ENCODE measurements at places on chromosomes 1 and 21.

DNA sequence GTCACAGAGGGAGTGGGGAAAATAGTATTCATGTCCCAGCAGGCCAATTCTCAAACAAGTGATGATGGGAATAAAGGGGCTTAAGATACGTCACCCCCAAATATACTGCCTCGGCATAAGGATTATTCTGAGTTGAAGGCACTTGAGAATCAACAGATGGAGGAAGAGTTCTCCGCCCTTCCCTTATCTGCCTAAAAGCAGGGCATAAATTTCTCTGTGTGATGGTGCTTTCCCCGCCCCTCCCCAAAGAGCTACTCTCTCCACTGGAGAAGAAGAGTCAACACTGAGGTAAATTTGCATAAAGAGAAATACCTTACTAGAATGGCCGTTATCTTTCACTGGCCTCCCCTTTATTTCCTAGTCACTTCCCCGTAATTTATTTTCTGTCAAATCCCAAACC lies 18.7 kb downstream of the BECN2 start:
- no peak for DNase-seq

DNA sequence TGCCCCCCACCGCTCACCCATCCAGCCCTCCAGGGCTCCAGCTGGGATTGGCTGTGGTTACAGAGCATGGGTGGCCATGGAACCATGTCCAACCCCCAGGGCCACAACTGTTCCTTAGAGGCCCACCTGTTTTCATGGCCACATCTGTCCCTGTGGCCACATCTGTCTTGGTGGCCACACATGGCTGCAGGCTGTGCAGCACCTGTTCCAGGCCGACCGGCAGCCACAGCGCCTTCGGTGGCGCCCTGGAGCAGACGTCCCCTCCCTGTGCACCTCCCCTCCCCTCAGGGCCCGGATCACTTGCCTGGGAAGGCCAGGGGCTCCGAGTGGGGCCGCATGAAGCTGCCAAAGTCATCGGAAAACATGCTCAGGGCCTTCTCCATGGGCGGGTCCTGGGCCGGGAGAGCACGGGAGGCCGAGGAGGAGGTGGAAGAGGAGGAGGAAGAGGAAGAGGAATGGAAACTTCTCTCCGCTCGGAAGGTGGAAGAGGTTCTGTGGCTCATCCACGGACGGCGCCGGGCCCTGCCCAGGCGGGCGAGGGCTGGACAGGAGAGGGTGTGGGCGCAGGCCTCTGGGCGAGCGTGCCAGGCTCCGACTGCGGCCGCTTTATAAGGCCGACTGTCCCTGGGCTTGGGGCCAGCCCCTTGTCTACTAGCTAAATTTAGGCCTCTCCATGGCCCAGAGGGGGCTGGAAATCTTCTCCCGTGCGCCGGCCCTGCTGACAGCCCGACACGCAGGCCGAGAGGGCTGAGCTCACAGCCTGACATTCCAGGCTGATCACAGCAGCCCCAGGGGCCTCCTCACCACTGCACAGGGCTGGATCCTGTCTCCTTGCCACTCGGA lies at the start of gene HSPB7:
TSS of gene HSPB7 (minus strand) at position 583 of the 843 bp plus-strand sequence. CDS start at position 503, 80 bp downstream.
- no peak for DNase-seq

GRCh38 chr1:166819974-166820373 lies 19.3 kb upstream of the POGK start:
- no peak for DNase-seq

- DNase-seq = no peak
These were observed 15.7 kb upstream of the C1orf146 start for GRCh38 chr1:92201973-92202372.

- no peak for DNase-seq
These were observed 8.3 kb upstream of the RUNX1 start for GRCh38 chr21:35057428-35057827.

DNA sequence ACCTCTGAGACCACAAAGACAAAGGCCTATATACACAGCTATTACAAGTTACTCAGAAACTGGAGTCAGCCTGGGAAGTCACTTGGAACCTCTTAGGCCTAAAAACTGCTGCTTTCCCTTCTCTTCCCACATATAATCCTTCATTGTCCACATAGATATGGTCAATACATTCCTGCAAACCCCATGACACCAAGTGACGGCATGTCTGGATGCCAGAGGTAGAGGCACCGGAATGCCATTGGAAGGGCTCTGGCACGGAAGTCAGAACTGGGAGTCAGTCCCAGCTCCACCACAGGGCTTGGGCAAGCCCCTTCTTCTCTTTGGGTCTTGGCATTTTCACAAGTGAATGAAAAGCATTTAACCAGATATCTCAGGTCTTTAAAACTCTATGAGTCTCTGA lies 204.7 kb downstream of the MATN1 start:
- no peak for DNase-seq

- peak; percentile 70 for DNase-seq
These were observed 17.0 kb upstream of the GPR37L1 start for GRCh38 chr1:202105571-202106339.

DNA sequence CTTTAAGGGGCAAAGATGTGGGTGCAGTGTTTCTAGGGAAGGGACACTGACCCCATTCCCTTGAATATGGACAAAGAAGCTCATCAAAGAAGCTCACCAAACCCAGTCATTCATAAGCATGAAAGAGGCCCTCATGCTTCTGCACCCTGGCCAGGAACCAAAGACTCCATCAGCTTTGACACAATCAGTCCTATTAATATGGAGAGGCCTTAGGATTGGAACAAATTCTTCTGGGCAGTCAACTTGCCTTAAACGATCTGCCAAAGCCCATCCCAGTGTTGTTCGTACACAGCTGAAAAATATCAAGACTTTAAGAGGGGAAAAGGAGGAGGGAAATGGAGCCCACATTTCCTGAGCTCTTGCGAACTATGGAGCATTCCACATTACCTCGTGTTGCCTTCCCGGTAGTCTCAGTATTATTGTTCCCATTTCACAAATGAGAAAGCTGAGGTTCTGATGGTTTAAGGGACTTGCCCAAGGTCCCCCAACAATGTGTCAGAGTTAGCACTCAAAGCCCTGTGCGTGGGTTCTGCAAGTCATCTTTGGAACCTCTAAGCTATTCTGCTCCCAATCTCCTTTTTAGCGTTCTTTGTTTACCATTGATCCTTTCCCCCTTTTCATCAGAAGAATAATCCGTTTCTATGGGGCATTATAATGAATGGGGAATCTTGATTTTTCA lies 161.9 kb downstream of the ZBTB18 start:
- no peak for DNase-seq

- peak; percentile 93 for DNase-seq
These were observed 12.5 kb upstream of the ATF3 start for GRCh38 chr1:212595787-212596714.

GRCh38 chr1:10146391-10146790 lies 64.0 kb upstream of the KIF1B start:
- DNase-seq = no peak

DNA sequence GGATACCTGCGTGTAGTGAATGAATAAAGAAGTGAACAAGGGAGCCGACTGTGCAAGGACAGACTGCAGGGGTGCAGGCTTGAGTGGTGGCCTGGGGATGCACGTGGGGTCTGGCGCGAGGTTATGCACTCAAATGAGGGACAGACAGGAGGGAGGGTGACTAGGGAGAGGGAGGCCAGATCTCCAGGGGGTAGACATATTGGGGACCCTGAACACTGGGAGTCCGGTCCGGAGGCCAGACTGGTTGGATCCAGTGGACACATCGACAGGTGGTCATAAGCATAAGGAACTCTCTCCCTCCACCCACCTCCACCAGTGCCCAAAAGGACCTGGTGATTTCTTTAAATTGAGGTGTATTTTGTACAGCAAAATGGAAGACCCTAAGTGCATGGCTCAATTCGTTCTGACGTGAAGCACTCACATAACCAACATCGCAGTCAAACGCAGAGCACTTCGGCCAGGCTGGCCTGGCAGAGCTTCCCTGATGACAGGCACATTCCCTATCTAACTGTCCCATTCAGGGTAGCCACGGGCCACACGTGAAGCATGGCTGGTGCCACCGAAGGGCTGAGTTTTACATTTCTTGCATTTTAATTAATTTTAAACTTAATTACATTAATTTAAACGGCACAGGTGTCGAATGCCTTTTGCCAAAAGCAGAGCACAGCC lies 14.0 kb downstream of the WNT3A start:
- no peak for DNase-seq

GRCh38 chr1:10903821-10904220 lies 107.4 kb upstream of the CASZ1 start:
- DNase-seq = no peak

GRCh38 chr1:201176940-201177339 lies 13.7 kb upstream of the IGFN1 start:
- peak; percentile 7 for DNase-seq

DNA sequence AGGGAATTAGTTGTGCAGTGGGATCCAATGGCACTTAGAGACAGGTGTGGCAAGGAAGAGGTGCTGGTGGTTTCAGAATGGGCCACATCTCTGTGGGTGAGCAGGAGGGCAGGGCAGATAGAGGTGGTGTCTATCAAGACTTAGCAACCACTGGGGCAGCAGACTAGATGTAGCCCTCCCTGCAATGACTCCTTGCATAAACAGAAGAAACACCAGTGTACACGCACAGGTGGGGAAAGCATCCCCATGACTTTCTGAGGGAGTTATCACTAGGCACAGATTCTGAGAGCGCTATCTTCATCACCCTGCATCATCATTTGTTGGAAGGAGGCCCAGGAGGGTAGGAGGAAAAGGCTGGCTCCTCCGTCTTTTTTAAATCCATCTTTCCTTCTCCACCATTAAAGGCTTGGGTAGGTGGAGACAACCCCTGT lies 58.4 kb downstream of the PLXNA2 start:
- no peak for DNase-seq

DNA sequence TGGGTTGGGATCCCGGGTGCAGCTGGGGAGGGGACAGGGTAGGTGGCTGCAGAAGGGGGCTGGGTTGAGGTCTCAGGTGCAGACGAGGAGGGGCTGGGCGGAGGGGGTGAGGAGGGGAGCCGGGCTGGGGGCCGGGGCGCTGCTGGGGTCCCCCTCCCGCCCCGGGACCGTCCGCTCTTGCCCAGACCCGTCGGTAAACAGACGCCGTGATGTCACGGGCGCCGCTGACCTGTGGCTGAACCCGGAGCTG lies 22.3 kb downstream of the DHRS3 start:
- DNase-seq = no peak

GRCh38 chr1:196661345-196661744 lies 9.5 kb downstream of the CFH start:
- DNase-seq = no peak

- no peak for DNase-seq
These were observed 28.3 kb upstream of the PEF1 start for GRCh38 chr1:31672986-31673385.

DNA sequence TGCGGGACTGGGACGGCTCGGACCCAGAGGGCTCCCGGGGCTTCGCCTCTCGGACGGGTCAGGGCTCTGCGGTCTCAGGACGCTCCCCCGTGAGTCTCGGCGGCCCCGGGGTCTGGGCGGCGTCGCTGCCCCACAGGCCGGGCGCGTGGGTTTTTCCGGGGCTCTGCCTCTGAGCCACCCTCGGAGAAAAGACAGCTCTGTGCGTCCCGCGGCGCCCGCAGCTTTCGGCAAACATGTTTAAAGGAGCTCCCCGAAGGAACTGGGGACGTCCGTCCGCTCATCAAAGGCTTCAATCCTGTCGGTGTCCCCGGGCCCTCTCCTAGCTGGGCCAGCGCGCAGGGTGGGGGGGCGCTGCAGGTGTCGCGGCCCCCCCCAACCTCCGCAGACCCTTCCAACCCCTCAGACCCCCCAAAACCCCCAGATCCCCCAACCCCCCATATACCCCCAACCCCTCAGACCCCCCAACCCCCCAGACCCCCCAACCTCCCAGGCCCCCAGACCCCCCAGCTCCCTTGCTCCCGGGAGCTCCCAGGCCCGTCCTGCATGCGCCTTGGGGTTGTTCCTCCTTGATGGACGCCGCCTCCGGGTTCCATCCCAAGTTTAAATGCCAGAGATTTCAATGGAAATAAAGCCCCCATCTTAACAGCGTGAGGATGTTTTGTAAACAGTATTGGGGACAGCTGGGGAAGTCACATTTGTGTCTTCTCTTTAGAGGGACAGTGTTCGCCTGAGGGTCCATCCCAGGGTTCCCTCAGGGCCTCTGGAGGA lies 996 bp upstream of the C1orf159 start:
- DNase-seq = peak; percentile 3

DNA sequence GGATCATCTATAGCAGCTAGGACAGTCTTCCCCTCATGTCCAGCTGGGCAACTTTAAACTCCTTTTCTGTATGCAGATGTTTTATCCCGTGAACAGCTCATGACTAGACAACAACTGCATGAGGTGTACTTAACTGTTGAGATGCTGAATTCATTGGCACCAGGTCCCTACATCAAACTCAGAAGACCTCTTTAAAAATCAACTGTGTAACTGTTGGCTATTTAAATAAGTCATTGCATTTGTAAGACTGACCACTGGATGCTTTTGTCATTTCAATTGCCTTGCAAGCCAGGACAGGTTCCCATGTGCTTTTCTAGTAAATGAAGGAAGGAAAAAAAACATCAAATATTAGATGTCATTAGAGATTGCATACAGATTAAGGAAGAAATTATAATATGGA lies 28.3 kb upstream of the GORAB start:
- no peak for DNase-seq

- DNase-seq = no peak
These were observed 56.1 kb downstream of the NTPCR start for GRCh38 chr1:233006541-233006973.

DNA sequence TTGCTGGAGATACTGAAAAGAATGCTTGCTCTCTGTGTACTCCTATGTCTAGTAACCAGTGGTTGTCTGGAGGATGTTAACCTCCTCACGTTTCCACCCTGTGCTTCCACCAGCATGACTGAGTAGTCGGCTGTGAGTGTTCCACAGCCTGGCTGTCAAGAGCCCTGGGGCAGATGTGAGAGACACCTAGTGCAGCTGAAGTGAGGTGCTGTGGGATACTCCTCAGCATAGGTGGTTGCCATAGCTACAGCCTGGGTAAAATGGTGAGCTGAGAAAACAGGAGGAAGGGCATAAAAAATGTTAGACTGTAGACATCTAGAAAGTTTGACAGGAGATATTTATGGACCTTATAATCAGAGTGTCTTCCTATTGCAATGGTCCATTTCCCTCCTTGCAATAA lies 15.8 kb downstream of the IVL start:
- DNase-seq = no peak

- DNase-seq = no peak
These were observed 22.1 kb upstream of the ATF3 start for GRCh38 chr1:212586206-212587015.

GRCh38 chr1:160085686-160086455 lies 4.5 kb downstream of the KCNJ9 start:
- DNase-seq = peak; percentile 43

- no peak for DNase-seq
These were observed 56.7 kb upstream of the B3GALT5 start for GRCh38 chr21:39555911-39556590.

DNA sequence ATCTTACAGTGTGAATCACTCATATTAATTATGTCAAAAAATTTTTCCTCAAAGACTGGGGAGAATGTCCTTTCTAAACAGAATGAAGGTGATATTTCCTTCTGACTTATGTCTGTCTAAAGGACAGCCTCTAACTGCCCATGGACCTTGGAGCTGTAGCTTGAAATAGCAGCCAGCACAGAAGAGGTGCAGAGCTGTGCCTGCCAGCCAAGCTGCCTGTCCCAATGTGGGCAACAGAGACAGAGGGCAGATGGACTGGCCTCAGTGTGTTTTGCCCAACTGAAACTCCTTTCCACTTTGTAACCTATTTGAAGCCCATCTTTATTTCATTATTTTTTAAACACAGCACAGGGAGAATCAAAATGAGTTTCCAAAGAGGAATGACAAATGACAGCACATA lies 97.6 kb upstream of the DYNLT5 start:
- no peak for DNase-seq

GRCh38 chr1:180530501-180530900 lies 28.1 kb upstream of the ACBD6 start:
- DNase-seq = peak; percentile 28
